ENCODE measurements at places on chromosomes 5 and 9. TPM values are rescaled to one million over a fixed set of nuclear protein-coding genes. Genes with fewer than 3 reads are reported as not detected.
A peak's percentile ranks its signal among the peaks of the same experiment; 100 is the strongest.

The TTC1 gene
- 42.4 TPM for total RNA-seq

The NRARP gene
- total RNA-seq, result 3.4 TPM

The GABRP gene
- total RNA-seq, result 1.2 TPM

The NEUROG1 gene
- total RNA-seq, result not detected

The ARRDC3 gene
- total RNA-seq, result 125 TPM

The OLFM1 gene
- total RNA-seq, result 0.13 TPM

The EQTN gene
- total RNA-seq, result not detected

The PCDHGA6 gene
- total RNA-seq, result under 0.01 TPM

DNA sequence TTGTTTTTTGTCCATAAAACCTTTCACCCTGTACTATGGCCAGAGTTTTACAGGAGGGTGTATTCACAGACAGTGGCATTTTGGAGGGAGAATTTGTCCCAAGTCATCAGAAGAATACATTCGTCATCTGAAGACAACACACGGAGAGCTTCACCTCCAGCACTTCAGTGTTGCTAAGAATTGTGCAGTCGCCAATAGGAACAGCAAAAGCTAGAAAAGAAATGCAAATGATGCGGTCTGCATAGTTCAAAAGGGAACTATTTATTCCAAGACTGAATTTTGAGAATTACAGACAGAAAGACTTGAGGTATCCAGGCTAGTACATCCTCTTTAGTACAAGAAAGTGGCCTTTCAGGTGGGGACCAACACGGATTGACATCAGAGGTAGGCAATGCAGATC, 399.2 kb upstream of the KIF2A start:
- no peak for DNase-seq

- no peak for DNase-seq
Observed at GRCh38 chr5:151903243-151903653, 21.4 kb downstream of the GLRA1 start.

- no peak for DNase-seq
Observed at GRCh38 chr9:20651939-20652338, 29.6 kb upstream of the MLLT3 start.

- DNase-seq, result no peak
Observed at GRCh38 chr5:78626009-78626571, 22.5 kb downstream of the LHFPL2 start.

DNA sequence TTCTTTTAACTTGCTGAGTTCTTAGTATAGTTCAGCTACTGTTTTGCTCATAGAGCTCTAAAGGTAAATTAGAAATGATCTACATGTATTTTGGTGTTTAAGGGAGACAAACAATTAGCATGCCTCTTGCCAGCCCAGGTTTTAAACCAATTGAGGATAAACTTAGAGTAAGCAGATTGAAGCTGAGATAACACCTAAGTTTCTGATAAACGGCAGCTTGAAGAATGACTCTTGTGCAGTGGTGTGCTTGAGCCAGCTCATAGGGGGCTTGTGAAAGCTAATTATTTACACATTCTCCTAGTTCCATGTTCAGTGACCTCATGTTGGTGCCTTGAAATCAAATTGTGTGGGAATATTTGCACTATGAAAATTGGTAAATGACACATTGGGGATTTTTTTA, 193.0 kb downstream of the PRR16 start:
- no peak for DNase-seq

- DNase-seq, result no peak
Observed at GRCh38 chr5:142619815-142620214, 66.1 kb downstream of the FGF1 start.

- DNase-seq, result no peak
Observed at GRCh38 chr5:42962124-42962523, 78.0 kb downstream of the ANXA2R start.

GRCh38 chr5:35229076-35230037, 930 bp downstream of the PRLR start:
- DNase-seq, result no peak

DNA sequence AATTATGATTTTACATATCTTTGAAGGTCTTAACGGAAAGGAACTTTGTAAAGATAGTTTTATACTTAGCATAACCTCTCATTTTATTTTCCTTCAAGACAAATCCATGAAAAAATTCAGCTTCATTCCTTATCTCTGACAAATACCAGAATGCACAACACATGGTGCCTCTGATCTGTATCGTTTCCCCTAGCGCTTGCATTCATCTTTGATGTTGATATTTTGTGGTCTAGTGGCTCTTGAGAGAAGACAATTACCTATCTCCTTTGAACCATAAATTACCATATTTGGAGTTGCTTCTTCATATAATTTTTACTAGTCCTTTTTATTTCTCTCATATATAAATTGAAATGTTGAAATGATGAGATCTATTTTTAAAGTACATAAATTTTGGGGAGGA, 551.3 kb downstream of the PDE4D start:
- DNase-seq, result no peak

GRCh38 chr9:90832261-90832660, 30.6 kb downstream of the SYK start:
- DNase-seq, result no peak

- no peak for DNase-seq
Observed at GRCh38 chr9:91549177-91549576, 125.5 kb upstream of the NFIL3 start.

DNA sequence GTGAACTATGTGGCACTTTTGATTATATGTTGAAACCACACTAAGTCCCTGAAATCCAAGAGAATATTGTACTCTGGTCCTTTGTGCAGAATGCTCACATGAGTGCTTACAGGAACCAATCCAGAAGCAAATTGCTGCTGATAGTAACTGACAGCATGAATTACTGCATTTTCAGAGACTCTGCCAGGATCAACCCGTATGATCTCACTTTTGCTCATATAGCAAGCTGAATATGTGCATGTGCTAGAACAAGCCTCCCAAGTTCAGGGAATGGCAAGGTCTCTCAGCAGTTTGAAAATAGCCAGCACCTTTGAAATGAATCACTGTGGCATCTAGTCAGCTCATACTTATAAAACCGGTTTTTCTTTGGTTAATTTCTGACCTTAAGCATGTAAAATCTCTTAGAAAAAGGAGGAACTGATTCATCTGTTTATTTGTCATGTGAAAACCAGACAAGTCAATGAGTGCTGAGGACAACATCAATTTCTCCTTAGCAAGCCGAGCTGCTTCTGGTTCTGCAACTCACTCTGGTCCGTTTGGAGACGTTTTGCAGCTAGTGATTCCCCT, 215.7 kb upstream of the ELL2 start:
- DNase-seq, result peak; percentile 100

DNA sequence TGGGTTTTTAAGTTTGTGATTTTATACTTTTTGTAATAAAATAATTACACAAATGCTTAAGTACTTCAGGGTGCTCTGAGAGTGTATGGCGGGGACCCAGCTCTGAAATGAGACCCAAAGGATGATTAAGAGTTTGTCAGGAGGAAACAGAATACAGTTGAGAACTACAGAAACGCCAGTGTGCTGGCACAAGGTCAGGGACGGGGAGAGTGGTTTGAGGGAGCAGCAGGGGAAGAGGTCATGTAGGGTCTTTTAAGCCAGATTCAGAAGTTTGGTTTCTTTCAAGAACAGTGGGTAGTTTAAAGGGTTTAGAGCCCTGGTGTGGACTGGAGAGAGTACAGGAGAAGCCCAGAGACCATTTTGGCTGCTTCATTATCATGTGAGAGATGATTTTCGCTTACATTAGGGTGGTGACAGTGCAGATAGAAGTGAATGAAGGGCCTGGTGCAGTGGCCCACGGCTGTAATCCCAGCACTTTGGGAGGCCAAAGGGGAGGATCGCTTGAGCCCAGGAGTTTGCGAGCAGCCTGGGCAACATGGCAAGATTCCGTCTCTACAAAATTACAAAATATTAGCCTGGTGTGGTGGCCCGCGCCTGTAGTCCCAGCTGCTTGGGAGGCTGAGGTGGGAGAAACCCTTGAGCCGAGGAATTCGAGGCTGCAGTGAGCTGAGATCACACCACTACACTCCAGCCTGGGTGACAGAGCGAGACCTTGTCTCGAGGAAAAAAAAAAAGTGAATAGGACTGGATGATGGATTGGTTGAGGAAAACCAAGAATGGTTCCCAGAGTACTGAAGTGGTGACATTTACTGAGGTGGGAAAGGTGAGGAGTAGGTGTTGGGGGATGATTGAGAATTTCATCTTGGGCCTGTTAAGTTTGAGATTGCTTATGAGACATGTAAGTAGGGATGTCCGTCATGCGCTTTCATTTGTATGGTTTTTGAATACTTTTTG, 1.4 kb upstream of the ETF1 start:
- DNase-seq, result peak; percentile 63

GRCh38 chr5:102826629-102827028, 71.5 kb downstream of the PAM start:
- DNase-seq, result peak; percentile 13

- no peak for DNase-seq
Observed at GRCh38 chr9:115799734-115800133, 353.9 kb upstream of the PAPPA start.

DNA sequence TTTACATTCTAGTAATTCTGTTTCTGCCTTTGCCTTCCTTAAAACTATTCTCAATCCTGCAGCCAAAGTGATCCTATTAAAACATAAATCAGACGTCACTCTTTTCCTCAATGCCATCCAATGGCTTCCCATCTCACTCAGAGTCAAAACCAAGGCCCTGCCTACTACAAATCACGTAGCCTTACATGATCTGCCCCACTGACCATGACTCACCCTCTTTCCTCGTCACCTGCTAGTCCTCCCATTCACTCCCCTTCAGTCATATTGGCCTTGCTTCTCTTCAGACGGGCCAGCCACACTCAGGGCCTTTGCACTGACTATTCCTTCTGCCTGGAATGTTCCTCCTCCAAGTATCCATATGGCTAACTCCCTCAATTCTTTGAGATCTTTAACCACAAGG, 39.0 kb upstream of the DMXL1 start:
- DNase-seq, result peak; percentile 29

- no peak for DNase-seq
Observed at GRCh38 chr5:172789687-172790495, 18.9 kb upstream of the DUSP1 start.

- DNase-seq, result peak; percentile 77
Observed at GRCh38 chr9:109471475-109472393, 26.4 kb downstream of the PTPN3 start.

GRCh38 chr5:116787570-116787969, 212.9 kb upstream of the SEMA6A start:
- no peak for DNase-seq

DNA sequence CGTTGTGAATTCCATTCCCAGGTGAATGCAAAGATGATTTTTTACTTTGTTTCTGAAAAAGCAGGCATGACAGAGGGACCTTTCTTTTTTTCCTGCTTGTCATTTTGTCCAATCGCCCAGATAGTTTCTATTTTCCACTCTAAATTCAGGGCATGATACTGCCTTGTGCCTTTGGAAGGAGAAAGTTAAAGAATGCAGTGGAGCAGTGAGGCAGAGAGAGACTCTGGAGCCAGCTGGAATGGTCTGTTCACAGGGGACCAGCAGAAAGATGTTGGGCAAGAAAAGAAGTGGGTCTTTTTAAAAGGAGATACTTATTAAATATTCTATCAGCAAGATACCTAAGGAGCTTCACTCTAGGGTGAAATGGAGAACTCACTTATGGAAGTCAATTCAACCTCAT, 532.3 kb downstream of the BRINP1 start:
- no peak for DNase-seq

GRCh38 chr9:5846501-5846921, 13.6 kb upstream of the ERMP1 start:
- DNase-seq, result peak; percentile 58

GRCh38 chr9:14906644-14907359, 3.4 kb downstream of the FREM1 start:
- no peak for DNase-seq

- DNase-seq, result peak; percentile 97
Observed at GRCh38 chr5:107672211-107673038, 1.7 kb upstream of the EFNA5 start.

GRCh38 chr5:61115968-61116367, 46.3 kb downstream of the SMIM15 start:
- no peak for DNase-seq

DNA sequence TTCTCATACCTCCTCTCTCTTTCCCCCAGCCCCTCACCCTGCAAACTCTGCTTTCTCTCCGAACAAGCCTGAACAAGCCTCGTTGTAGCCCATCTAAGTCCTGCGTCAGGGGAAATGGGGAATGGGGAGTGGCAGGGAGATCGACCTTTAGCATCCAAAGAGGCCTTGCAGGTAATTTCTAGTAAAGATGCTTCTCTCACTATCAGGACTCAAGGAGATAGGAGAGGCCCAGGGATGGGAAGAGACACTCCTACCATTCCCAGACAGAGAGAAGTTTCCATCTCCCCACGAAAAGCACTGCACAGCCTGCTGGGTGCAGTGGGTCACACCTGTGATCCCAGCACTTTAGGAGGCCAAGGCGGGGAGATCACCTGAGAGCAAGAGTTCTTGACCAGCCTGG, 44.4 kb upstream of the CTNNA1 start:
- DNase-seq, result no peak

DNA sequence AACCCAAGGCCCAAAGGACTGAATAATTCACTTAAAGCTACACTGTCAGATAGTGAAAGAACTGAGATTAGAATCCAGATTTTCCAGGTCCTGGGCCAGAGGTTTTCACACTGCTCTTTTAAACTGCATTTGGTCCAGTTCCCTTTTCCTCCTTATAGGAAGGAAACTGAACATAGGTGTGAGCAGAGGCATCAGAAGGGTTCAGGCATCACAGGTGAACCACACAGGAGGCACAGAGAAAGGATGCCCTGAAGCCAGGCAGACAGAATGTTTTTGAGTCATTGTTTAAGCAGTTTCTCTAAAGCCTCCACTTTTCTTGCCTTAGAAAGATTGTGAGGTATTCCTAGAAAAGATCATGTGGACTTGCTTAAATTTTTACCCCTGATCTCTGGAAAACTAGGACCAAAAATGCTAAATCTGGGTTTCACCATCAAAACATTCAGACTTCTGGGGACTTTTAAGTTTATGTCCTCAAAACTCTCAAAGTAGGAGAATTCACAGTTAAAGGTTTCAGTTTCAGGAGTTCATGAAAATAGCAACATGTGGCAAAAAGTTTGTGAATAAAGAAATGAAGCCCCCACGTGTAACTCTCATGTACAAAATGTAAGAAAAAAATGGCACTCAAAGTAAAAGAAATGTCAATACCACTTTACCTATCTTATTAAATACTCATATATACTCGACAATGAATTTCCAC, 386.1 kb downstream of the NTRK2 start:
- DNase-seq, result no peak

DNA sequence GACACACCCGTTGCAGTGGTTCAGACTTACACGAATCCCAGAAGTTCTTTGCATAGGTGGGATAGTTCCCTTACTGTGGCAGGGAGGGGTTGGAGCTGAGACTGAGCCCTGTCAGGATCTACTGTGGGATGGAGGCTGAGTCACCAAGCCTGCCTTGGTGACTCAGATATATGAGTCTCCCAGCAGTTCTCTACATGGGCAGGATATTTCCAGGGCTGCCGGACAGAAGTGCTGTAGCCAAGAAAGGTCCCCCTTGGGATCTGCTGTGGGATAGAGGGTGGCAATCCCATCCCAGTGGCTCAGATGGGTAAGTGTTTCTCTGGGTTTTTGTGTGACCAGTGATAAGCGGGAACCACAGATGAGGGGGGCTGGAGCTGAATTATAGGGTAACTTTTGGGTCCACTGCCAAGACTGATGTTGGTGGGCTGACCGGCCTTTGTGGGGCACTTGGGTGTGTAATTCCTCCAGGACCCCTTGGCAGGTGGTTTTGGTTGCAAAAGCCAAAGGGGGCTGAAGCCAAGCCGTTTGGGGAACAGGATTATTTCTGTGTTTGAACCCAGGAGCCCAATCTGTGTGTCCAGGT, 18.7 kb downstream of the XRCC4 start:
- DNase-seq, result peak; percentile 90
